ENCODE measurements at places on chromosomes 1 and 21.

- no peak for DNase-seq
These were observed 71.5 kb downstream of the USP24 start for GRCh38 chr1:55143684-55144083.

- DNase-seq: no peak
These were observed 19.4 kb downstream of the METTL13 start for GRCh38 chr1:171800851-171801250.

DNA sequence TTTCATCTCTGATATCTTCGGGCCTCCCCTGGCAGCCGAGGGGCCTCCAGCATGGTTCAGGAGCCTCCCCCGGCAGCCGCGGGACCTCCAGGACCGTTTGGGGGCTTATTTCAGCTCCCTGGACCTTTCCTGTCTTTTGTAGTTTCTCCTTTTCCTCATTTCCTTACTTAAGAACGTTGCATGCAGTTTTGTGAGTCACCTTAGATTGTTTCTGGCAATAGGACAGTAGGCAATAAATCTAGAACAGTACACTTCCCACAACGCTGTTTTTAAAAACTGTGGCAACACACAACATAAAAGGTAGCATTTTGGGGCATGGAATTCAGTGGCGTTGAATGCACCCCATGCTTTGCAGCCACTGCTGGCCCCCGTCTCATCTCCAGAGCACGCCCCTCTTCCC, 24.4 kb downstream of the FAAP20 start:
- no peak for DNase-seq

DNA sequence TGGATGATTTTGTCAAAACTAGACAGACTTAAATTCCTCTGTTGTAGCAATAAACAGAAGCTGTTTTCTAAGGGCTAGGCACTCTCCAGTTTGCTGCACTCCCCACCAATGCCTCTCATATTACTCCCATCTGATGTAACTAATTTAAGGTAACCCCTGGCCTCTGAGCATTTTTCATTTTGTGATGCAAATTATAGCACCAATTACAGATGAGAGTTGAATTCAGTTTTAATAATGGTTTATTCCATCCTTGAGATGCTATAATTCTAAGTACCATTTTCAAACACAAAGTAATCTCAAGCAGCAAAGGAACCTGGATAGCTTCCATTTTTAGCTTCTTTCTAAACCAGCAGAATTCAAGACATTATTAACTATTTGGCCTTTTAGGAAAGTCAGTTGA, 280.4 kb upstream of the DAB1 start:
- DNase-seq: no peak

- no peak for DNase-seq
These were observed 46.5 kb downstream of the SAMD13 start for GRCh38 chr1:84347932-84348555.

- no peak for DNase-seq
These were observed 4.2 kb downstream of the ST6GALNAC5 start for GRCh38 chr1:76871355-76871974.

GRCh38 chr1:20485527-20486456, at the start of gene CAMK2N1:
Gene CAMK2N1 (minus strand): TSS chr1:20486210. CDS start chr1:20485379, 831 bp downstream.
- DNase-seq: no peak

- DNase-seq: no peak
These were observed 32.3 kb downstream of the TMEM63A start for GRCh38 chr1:225849925-225850324.

GRCh38 chr1:17187051-17187450, 17.9 kb upstream of the PADI1 start:
- no peak for DNase-seq

GRCh38 chr1:167681024-167681423, 40.8 kb upstream of the MPZL1 start:
- DNase-seq: no peak

DNA sequence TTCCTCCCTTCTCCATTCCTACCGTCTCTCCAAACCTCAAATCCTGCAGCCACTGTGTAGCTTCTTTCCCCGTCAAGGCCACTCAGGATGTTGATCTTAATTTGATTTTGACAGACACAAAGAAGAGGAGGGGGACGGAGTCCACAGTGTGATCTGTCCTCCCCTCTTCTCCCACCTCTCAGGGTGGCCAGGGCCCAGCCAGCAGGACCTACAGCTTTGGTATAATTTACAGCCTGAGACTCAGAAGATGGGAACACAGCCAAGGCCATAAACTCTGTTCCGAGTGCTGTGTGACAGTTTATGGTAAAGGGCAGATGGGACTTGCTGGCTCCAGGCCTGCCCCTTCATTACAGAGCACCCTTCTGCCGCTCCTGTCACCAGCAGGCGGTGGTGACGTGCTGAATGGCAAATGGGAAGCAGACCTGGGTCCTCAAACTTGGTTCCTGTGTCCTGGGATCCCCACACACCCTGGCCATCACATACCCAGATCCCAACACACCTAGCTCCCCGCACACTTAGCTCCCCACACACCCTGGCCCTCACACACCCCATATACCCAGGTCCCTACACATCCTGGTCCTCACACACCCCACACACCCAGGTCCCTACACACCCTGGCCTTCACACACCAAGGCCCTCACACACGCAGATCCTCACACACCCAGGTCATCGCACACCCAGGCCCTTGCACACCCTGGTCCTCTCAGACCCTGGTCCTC, 71.6 kb downstream of the CD2 start:
- DNase-seq: no peak

- DNase-seq: no peak
These were observed 24.0 kb downstream of the DR1 start for GRCh38 chr1:93369734-93370133.

GRCh38 chr1:156746728-156747631, 4.5 kb downstream of the HDGF start:
- no peak for DNase-seq

DNA sequence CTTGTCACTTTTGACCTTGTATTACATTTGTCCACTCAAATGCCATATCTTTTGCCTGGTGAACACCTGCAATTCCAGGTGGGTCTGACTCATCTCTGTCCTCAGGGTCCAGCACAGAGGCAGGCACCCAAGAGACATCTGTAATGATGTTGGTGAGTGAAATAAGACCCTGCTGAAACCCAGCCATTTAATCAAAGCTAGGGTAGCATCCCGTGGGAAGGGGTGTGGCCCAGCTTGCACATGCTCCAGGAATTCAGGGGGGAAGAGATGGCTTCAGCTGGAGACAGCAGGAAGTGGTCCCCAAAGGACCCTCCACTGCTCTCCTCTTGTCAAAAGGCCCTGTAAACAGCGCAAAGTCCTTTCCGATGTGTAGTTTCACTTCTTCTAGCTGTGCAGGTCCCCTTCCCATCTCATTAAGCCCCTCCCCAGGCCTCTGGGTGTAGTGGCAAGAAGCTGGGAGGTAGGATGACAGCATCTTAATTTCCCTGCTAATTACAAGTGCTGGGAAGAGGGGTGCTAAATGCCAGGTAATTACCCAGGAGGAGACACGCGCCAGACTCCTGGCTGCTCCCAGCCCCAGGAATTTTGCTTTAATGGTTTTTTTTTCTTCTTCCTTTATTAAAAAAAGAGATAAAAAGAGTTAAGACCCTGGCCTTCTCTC, 54.4 kb upstream of the TRABD2B start:
- DNase-seq: no peak

GRCh38 chr1:212700223-212700891, 717 bp upstream of the BATF3 start:
- no peak for DNase-seq

DNA sequence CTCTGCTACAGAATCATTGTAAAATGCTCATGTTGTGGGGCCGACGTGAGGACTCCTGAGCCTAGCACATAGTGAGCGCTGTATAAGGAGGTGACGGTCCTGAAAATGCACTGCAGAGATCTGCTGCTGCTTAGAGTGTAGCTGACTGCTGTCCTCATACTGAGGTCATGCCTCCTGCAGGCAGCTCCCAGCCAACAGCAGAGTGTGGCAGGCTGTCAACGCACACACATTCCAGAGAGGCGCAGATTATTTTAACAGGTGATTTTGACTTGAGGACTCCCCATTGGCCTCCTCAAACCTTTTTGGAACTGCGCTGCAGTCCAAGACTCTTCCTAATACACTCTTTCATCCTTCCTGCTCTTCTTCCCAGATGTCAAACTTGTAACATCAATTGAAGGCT, 119.8 kb upstream of the KCNJ6 start:
- DNase-seq: no peak

DNA sequence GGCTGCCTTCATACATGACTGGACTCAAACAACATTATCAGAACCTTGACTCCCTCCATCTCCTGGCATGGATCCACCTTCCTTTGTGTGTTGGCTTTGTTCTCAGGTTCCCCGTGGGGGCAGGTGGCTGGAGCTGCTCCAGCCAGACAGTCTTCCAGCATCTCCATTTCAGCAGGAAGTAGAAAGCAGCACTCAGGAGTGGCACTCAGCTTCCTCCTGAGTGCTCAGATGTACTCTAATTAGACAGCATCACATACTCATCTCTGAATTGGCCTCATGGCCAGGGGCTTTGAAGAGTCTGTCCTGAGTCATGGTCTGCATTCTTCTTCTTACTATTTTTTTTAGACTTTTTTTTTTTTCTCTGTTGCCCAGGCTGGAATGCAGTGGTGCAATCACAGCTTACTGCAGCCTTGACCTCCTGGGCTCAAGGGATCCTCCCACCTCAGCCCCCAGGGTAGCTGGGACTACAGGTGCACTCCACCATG, 27.9 kb downstream of the OVAAL start:
- DNase-seq: no peak

DNA sequence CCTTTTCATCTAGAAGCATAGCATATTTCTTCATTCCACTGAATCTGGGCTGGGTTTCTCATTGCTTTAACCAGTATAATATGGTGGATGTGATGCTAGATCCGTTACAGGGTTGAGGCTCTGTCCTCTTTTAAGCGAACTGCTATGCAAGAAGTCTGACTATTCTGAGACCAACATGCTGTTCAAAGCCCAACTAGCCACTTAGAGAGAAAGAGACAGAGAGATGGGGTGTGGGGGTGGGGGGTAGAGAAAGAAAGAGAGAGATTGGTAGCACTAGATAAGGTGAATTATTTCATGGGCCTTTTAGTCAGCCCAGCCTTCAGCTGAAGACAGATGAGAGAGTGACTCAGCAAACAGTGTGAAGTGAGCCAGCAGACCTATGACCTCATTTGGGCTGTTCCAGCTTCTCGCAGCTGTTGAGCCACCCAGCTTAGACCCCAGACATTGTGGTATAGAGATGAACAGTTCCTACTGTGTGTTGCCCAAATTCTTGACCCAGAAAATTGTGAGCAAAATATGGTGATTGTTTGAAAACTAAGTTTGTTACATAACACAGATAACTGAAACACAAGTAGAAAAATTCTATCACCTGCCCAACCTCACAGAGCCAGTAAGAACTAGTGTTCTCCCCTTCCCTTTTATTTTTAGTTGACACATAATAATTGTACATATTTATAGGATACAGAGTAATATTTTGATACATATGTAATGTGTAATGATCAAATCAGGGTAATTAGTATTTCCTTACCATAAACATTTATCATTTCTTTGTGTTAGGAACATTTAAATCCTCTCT, 40.7 kb upstream of the PRKACB start:
- DNase-seq: no peak

DNA sequence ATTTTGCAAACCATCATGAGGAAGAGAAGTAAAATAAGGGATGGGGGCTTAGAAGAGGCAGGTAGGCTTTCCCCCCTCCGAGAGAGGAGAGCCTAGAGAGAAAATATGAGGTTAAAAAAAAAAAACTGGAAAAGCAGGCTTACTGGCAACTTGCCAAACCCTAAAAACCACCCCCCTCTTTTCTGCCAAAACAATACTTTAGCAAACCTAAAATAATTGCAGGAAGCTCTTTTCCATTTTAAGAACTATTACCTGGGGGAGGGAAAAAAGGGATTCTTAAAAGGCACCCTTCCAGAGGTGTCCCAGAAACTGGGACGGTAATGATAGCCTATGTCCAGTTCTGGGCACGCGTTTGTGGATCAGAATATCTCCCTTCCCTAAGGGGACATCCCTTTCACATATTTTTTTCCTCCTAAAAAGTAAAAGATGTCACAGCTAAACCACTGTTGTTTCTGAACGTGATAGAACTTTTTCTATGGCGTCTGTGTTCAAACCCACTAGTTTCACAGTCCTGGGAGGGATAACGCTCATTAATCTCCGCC, 1.1 kb upstream of the NFIA start:
- DNase-seq: no peak

GRCh38 chr1:26752519-26752918, 35.2 kb upstream of the PIGV start:
- DNase-seq: no peak

DNA sequence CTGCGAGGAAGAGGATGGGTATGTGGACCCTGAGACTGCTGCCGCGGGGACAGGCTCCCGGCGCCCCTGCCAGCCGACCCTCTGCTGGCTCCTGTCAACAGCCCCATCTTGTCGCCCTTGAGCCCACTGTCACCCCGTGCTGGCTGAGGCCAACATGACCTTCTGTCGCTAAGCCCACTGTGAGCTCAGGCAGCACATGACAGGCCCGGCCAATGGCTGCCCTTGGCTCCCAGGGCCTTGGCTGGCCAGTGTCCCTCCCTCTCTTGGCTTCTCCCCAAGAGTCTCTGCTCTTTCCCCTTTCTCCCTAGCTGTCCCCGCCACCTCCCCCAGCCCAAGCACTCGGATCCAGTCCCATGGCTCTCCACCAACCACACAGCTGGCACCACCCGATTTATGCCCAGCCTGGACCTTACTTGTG, 3.5 kb downstream of the PEX10 start:
- DNase-seq: no peak

DNA sequence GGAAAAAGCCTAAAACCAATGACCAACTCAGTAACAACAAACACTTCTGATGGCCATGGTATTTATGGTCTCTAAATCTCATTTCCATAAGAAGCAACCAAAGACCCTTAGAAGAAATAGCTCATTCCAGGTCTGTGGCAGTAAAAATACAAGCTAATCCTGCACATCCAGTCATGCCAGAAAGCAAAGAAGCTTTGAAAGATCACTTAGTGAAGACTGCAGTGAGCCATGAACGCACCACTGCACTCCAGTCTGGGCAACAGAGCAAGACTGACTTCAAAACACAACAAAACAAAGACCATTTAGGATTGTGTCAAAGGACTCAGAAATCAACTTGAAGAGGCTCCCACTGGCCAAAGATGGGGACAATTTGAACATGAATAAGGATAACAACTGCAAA, 18.4 kb upstream of the ELK4 start:
- no peak for DNase-seq

DNA sequence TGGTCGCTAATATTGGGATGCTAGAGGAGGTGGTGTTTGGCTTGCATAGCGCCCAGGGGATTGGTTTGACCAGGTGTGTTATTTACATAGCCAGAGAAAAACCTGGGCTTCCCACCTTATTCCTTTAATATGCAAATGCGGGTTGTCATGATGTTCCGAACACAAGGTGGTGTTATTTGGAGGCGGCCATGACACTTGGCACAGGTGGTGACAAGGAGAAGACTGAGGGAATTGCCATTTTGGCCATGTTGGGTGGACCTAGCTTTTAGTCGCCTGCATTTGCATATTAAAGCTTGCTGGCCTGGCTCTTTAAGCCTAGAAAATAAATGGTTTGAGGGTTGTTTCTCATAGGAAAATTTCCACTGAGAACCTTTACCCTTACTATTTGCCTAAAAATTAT, 490.5 kb downstream of the SIPA1L2 start:
- no peak for DNase-seq

All from KG1 (cell line).